Stimulated activated CD4-positive, alpha-beta T cell treated with anti-CD3 and anti-CD28 coated beads, Interleukin-1b, Interleukin-23, amount 100 ng/mL, for 1 hour (primary cell): ENCODE measurements at places on chromosomes 1 and 21.

GRCh38 chr1:37999430-38000232 lies 5.7 kb downstream of the FHL3 start:
- no peak for DNase-seq

DNA sequence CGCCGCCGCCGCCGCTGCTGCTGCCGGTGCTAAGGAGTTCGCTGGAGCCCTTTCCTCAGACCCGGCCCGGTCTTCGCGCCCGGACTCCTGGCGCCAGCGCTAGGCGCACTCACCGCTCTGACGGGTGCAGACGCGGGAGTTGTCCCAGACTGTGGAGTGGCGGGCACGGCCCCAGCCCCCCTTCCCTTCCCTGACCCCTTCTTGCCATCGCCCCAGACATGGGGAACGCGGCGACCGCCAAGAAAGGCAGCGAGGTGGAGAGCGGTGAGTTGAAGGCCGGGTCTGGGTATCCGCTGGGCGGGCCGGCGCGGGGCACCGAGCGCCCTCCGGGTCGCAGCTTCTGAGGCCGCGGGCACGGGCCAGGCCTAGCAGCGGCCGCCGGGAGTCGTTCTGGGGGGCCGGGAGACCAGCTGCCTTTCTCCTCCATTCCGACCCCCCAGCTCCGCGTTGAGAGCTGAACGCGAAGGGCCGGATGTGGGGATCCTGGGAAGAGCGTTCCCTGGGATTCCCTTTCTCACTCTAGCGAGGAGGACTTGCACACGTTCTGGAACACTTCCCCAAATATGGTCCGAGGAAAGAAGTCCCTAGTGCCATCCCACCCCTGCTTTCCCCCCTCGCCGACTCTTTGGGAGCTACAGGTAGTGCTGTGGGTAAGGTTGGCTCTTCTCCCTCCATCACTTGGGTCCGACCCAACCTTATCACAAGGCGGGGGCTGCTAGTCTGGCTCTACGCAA lies 65.8 kb upstream of the PRKACB start:
- no peak for DNase-seq

- no peak for DNase-seq
Measured at GRCh38 chr1:80375662-80376061, 1369.1 kb upstream of the ADGRL4 start.

- no peak for DNase-seq
Measured at GRCh38 chr1:210228158-210228557, 4.4 kb upstream of the SERTAD4 start.

GRCh38 chr1:204447190-204447589 lies 35.6 kb upstream of the PPP1R15B start:
- no peak for DNase-seq

- DNase-seq = no peak
Measured at GRCh38 chr1:219432191-219432606, 180.7 kb downstream of the ZC3H11B start.

DNA sequence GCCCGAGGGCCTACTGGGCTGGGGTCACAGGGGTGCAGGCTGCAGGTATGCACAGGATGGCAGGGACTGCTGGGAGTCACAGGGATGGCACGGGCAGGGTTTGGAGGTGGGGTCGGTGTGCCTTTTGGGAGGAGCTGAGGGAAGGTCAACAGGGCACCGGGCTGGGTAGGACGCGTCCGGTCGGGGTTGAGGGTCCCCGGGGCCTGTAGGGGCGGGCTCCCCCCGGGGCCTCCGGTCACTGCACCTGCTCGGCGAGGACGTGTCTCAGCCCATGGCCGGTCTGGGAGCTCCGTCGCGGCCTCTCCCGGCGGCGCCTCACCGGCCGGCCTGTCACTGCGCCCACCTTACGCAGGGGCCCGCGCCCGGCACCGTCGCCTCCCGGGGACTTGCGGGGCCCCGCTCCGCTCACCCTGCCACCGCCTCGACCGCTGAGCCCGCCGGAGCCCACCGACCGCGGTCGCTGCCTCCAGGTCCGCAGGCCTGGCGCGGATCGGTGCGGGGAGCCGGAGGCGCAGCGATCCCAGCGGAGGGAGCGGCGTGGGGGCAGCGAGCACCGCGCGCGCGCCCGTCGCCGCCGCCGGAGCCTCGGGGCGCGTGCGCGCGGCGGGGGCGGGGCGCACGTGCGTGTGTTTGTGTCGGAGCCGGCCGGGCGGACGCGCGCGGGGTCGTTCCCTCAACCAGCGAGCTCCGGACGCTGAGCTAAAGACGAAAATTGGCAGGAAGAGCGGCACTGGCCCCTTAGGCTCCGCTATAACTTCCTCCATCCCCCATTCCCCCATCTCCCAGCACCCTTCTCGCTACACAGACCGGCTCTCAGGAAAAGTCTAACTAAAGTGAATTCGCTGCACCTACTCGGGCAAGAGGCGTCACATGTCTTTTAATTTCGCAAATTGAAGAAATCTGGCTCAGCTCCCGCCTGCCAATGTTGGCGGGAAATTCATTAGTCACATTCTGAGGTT lies at the start of gene AMIGO1:
TSS of gene AMIGO1 (minus strand) at position 552 of the 959 bp plus-strand sequence. CDS start 815 bp downstream, outside the sequence.
- no peak for DNase-seq

- DNase-seq = no peak
Measured at GRCh38 chr1:83928396-83928795, 70.5 kb downstream of the TTLL7 start.

GRCh38 chr1:29342351-29342750 lies 106.0 kb downstream of the PTPRU start:
- DNase-seq = no peak

DNA sequence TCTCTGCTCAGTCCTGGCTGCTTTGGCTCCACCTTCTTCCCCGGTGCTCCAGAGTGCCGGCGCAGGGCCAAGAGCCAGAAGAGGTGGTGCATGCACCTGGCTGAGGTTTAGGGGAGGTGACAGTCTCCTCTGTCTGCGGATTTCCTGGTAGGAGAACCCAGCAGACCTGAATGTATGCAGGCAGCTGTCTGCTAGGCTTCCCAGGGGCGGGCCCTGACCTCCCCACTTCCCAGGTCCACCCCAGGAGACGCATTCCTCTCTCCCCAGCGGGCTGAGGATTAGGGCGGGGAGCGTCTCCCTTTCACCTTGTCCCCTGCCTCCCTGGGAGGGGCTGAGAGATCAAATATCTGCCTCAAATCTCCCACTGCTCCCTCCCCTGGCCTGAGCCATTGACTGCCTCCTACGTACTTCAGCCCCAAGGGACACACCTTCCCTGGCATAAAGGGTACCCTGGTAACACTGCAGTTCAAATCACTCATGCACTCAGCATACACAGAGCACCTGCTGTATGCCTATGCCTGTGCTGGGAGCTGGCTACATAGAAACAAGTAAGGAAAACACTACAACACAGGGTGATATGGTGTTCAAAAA lies 27.5 kb downstream of the DMBX1 start:
- no peak for DNase-seq

DNA sequence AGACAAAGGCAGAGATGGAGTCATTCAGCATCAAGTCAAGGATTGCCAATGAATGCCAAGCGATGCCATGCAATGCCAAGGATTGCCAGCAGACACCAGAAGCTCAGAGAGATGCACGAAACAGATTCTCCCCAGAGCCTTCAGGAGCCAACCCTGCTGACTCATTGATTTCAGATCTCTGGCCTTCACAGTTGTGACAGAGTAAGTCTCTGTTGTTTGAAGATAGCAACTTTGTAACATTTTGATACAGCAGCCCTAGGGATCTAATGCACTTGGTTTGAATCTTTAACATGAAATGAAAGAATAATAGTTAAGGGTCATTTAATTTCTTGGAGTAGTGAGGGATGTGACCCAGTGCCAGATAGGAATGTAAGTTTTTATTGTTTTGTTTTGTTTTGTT lies 287.4 kb upstream of the RUNX1 start:
- DNase-seq = no peak

GRCh38 chr1:97791251-97791650 lies 129.6 kb downstream of the DPYD start:
- DNase-seq = no peak

GRCh38 chr1:165454091-165454610 lies 9.2 kb upstream of the RXRG start:
- DNase-seq = no peak

DNA sequence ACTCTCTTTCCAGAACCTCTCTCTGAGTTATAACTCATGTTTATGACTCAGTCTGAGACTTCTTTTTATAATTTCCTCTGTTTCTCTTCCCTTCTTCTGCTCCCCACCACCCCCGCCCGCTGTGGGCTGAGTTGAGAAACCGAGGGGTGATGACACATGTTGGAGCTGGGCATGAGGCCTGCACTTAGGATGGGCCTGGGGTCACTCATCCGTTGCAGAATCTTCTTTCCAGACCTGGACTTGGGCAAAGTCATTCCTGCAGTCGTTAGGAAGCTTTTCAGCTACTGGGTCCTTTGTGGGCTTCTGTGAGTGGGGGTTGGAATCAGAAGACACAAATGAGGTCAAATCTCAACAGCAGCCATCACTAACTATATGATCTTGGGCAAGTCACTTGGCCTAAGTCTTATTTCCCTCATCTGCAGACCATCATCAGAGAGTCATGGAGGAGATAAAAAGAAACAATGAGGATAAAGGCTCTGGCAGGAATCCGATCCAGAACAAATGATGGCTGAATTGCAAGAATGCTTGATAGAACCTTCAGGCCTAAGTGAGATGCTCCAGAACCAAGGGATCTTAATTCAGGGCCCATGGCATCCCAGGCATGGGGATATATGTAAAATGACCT lies 53.4 kb downstream of the RPS6KA1 start:
- no peak for DNase-seq

DNA sequence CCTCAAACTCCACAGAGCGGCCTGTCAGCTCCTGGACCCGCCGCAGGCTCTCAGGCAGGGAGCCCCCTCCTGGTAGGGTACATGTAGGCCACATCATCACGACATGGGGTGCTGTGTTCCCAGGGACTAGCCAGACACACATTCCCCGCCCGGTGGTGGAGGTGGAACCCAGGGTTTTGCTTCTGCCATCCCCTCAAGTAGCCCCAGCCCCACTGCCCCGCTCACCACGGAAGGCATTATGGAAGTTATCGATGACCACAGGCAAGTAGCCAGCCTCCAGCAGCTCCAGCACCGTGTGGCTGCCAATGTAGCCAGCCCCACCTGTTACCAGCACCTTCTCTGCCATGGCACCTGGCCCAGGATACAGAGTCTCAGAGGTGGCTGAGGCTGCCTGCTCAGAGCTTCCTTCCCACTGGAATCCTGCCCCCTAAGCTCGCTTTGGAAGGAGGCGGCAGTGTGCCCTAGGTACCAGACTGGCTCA lies 1.9 kb downstream of the GALE start:
- no peak for DNase-seq

DNA sequence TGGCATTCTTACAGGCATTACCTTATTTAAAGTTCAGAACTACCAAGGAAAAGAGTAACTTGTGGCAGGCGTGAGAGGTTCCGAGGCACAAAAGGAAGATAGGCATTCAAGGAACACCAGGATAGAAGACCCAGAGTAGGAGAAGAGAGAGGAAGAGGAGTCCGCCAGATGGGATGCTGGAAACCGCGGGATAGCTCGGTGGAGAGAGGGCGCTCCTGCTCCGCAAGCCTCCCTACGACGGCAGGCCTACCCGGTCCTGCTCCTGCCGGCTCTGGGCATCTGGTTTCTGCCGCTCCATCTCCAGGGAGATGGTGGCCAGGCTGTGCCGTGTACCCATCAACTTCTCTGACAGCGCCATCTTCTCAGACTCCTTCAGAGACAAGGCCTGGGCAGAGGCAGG lies 5.4 kb upstream of the NBPF1 start:
- no peak for DNase-seq

DNA sequence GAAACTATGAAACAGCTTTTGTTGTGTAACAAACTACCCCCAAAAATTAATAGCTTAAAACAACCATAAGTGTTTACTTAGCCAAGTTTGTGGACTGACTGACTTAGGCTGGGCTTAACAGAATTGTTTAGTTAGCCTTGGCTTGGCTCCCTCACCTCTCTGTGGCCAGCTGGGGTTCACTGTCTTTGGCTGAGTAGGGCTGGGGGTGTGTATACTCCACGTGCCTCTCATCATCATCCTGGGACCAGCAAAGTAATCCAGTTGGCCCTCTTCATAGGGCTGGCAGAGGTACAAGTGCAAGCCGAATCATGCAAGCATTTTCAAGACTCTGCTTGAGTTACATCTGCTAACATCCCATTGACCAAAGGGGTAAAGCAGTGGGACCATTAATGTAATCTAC lies 252.3 kb downstream of the BRINP2 start:
- no peak for DNase-seq

DNA sequence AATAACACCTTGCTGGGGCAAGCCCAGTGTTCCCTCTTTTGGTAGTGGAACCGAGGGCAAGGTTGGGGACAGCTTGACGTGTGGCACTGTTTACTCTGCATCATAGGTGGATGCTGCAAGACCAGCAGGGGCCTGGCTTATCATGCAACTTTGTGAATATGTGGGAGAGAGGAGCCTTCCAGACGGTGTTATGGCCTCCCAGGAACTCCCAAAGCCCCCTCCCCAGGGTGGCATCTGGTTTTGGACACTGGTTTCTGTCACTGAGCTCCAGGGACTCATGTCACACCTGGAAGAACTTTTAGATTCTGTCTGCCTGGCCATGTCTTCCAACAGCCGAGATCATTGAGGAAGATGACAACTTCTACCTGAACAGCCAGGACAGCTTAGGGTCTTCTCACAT lies 1.4 kb upstream of the TLR5 start:
- no peak for DNase-seq

GRCh38 chr1:55611123-55611522 lies 396.0 kb upstream of the USP24 start:
- DNase-seq = no peak
